ENCODE measurements at places on chromosomes 13 and 19.
A peak's percentile ranks its signal among the peaks of the same experiment; 100 is the strongest.

DNA sequence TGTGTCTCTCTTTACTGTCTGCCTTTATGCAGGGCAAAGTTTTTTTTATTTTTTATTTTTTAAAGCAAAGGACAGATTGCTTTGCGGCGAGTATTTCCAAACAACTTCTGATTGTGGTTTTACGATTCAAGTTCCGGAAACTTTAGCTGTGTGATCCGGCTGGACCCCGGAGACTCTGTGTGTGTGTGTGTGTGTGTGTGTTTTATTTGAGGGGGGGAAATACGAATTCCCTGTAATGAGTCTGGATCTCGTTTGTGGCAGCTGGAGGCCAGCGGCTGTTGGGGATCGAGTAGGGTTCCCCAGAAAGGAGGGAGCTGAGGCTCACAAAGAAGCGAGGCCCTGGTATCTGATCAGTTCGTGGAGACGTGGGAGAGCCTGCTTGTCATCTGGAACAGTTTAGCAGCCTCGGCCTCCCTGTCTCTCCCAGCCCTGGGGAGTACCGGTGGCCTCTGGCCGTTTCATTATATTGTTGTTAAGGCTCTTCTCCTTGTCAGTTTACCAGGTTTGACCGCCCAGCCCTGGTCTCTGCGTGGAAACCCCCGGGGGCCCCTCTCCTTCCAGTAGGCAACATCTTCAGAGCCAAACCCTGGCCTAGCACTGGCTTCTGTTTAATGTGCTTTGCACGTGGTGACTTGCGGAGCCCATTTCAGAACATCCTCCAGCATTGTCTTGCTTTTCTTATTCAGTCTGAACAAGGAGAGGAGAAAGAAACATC is 1.3 kb downstream of the FARP1 start:
- no peak for DNase-seq

DNA sequence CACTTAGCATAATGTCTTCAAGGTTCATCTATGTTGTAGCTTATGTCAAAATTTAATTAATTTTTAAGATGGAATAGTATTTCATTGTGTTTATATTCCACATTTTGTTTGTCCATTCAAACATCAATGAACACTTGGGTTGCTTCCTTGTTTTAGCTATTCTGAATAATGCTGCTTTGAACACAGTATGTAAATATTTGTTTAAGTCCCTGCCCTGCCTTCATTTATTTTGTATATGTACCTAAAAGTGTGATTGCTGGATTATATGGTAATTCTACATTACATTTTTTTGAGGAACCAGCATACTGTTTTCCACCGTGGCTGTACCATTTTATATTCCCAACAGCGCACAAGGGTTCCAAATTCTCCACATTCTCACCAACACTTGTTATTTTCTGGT is 17.6 kb upstream of the SUCLA2 start:
- no peak for DNase-seq

DNA sequence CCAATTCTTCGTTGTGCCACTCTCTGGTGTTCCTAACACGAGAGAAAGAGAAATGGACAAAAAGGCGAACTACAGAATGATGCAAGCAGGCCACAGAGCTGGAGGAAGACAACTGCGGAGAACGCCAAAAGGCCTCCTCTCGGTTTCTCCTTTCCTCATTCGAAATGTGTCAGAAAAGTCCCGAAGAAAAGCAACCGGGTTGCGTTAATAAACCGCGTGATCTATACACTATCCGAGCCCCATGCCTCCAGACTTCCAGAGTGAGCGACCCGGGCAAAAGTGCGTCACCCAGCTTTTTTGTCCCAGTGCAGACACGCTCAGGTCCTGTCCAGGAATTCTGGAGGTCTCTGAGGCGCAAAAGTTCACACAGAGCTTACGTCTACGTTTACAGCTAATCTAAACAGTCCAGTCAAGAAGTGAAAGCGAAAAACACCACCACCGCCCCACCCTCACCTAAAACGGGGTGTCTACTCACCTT is 413 bp downstream of the N4BP2L2 start:
- peak; percentile 90 for DNase-seq

DNA sequence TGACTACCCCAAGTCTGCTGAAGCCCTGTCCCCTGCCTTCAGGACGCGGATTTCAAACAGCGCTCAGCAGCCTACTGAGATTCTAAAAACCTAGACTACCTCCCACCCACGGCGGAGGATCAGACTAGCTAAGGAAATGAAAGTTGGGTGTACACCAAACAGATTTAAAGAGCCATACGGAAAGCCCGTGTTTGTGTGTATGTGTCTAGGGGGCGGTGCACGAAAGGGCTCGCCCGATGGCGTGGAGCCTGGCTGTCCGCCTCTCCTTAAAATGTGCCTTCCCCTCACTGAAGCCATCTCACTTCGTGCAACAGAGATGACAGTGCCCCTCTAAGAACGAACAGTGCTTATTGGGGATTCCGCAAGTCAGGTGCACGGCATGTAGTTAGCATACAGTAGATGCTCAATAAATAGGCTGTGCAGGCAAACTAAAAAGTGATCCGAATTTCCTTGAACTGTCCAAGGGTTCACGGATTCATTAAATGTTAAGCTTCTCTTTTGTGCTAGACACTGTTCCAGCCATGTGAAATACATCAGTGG is 639 bp downstream of the LENG1 start:
- DNase-seq, result peak; percentile 15

GRCh38 chr13:103815619-103816018 is 749.4 kb upstream of the SLC10A2 start:
- DNase-seq, result no peak

DNA sequence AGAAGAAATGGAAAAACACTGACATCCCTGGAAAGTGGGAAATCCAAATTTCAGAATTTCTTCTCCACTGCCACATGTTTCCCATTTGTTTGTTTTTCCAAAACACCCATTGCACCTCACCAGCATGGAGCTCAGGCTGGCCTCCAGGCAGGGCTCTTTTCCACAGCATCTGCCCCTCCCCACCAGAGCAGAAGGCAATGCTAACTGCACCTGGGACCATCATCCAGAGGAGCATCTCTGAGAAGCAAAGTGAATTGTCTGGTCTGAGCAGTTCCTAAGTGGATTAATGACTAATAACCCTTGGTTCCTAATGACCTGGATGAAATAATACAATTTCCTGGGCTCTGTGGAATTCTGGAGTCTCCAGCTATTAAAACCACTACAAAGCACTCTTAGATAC is 8.8 kb upstream of the CYSLTR2 start:
- no peak for DNase-seq

DNA sequence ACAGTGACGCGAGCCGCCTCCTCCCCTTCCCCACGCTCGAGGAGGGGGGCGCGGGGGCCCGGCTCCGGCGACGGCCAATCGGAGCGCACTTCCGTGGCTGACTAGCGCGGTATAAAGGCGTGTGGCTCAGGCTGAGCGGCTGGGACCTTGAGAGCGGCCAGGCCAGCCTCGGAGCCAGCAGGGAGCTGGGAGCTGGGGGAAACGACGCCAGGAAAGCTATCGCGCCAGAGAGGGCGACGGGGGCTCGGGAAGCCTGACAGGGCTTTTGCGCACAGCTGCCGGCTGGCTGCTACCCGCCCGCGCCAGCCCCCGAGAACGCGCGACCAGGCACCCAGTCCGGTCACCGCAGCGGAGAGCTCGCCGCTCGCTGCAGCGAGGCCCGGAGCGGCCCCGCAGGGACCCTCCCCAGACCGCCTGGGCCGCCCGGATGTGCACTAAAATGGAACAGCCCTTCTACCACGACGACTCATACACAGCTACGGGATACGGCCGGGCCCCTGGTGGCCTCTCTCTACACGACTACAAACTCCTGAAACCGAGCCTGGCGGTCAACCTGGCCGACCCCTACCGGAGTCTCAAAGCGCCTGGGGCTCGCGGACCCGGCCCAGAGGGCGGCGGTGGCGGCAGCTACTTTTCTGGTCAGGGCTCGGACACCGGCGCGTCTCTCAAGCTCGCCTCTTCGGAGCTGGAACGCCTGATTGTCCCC is at the start of gene JUNB:
Gene JUNB, plus strand, starts transcription at position 142 of the 706 bp plus-strand sequence. Its CDS starts 286 bp downstream, at position 428.
- peak; percentile 98 for DNase-seq

DNA sequence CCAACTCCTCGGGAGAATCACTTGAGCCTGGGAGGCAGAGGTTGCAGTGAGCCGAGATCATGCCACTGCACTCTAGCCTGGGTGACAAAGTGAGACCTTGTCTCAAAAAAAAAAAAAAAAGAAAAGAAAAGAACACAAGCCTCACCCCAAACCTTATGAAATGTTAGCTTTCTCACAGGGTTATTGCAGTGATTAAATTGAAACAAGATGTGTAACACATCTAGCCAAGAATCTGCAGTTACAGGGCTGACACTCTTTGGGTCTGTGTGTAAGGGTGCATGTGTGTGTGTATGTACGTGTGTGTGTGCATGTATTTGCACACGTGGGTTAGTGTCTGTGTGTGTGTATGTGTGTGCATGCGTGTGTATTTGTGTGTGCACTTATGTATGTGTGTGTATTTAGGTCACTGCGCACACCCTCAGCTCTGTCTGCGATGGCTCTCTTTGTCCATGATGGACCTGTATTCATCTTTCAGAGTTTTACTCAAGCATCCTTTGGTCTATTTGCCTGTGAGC is 336.3 kb downstream of the UQCRFS1 start:
- DNase-seq, result no peak

DNA sequence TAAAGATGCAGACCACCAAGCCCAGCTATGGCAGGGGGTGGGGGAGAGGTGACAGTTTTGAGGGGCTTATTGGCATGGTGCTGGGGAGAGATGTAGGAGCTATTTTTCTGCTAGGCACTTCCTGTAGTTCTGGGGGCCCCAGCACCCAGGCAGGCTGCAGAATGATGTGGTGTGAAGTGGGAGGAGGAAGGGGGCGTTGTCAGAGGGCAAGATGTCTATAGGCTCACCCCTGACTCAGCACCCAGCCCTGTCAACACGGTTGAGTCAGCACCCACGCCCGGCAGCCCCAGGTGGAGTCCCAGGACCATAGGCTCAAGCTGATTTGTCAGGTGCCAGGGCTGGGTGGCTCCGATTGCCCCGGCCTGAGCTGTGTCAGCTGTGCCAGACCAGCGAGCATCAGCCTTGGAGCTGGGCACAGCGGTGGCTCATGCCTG is 5.8 kb downstream of the KLF2 start:
- DNase-seq, result peak; percentile 96

DNA sequence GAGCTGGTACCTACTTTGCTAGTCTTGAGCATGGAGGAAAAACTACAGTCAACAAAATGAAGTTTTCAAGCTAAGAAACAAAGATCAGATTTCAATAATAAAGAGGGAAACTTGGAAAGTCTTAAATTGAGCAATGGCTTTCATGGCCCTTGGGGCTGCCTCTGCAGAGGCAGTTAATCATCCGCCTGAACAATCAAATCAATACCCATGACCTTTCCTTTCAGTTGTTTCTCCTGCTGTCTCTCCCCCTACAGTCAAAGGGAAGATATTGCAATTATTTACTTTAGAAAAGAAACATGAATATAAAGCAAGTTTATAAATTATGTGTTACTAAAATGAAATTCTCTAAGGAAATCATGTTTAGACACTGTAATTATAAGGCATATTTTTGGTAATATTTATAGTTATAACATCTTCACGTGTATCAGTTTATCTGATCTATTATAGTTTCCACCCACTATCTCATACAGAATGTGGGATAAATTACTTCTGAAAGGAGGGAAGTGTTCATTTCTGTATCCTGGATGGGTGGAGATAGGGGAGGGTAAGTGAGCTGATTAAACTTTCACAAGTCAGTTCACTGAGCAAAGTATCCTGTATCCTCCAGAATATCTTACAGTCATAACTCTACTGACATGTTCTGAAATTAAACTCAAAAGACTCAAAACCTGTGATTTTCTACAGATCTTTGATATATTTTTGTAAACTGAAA is 72.4 kb upstream of the TSC22D1 start:
- DNase-seq, result no peak

GRCh38 chr13:113854238-113855011 is 9.5 kb downstream of the GAS6 start:
- no peak for DNase-seq

Measured in CD14-positive monocyte (primary cell).